Activated CD4-positive, alpha-beta T cell treated with anti-CD3 and anti-CD28 coated beads, Interleukin-2, amount 10 ng/mL, durations not matched to agents 24 days and 14 days (primary cell): ENCODE measurements at places on chromosomes 7 and 10. TPM values are rescaled to one million over a fixed set of nuclear protein-coding genes. Genes with fewer than 3 reads are reported as not detected.

Gene GPR141
- total RNA-seq = not detected in 2 replicates

Gene CFAP58
- total RNA-seq = 0.16 and 0.19 TPM in 2 replicates

Gene MAGI2
- total RNA-seq = 0.12 TPM in 2 replicates

Gene INSYN2A
- total RNA-seq = not detected in 2 replicates

Gene MYO3A
- not detected in 2 replicates for total RNA-seq

Gene ARHGEF5
- total RNA-seq = 8.7 and 9.4 TPM in 2 replicates

DNA sequence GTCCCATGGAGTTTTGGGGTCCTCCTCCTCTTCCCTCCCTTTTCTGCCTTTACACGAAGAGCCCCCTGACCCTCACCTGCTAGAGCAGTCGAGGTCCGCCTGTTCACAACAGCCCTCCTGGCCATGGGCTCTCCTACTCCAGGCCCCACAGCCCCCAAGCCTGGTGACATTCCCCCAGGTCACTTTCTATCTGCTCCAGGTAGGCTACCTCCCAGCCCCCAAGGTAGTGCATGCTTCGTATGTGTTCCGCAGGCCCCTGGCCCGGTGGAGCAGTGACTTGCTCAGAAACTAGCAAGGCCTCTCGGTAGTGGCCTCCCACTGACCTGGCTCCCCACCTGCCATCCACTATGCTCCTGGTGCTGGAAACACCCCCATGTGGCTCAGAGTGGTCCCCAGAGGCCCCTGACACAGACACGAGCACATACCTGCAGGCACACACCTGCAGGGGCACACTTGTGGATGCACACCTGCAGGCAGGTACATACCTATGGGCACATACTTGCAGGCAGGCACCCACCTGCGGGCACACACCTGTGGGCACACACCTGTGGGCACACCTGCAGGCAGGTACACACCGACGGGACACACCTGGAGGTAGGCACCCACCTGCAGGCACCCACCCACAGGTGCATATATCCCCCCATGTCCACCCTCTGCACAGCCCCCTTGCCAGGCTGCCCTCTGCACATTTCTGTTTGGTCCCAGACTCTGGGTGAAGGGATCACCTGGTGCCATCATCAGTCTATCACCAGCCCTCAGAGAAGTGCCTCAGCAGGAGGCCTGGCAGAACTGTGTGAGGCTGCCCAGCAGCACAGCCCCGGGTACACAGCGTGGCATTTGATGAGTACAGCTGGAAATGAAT lies 322.5 kb downstream of the PTPRN2 start:
- H3K27ac ChIP-seq = no peak overlapping the region
- no peaks in the 10 kb centered on the region for H3K36me3 ChIP-seq
- H3K27me3 ChIP-seq = no peaks in the 10 kb centered on the region
- no peaks in the 10 kb centered on the region for H3K4me1 ChIP-seq

GRCh38 chr10:42949287-42949686 lies 127.6 kb upstream of the RET start:
- DNase-seq = no peak
- H3K4me1 ChIP-seq = no peaks in the 10 kb centered on the region
- H3K27me3 ChIP-seq = peaks cover 15% of the 10 kb centered on the region
- H3K4me3 ChIP-seq = no peak overlapping the region
- no peaks in the 10 kb centered on the region for H3K36me3 ChIP-seq
- no peak overlapping the region for H3K27ac ChIP-seq

GRCh38 chr7:3650844-3651243 lies 349.8 kb downstream of the SDK1 start:
- no peaks in the 10 kb centered on the region for H3K4me1 ChIP-seq
- no peak overlapping the region for H3K4me3 ChIP-seq
- peaks cover 3% of the 10 kb centered on the region for H3K27me3 ChIP-seq
- H3K36me3 ChIP-seq = no peaks in the 10 kb centered on the region

DNA sequence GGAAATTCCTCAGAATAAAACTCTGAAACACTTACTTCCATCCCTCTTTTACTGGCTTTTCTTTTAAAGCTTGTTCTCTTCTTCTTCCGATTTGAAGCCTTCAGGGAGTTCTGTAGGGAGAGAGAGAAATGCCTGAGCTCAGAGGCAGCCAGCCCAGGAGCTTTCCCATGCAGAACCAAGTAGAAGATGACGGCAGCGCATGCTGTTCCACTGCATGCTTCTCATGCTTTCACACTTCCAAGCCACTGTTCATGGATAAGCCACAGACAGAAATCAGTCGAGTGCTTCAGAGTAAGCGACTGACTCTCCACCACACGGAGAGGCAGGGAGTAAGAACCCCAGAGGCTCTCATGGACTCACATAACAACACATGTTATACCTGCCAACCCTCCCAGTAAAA lies 237.3 kb downstream of the DGKI start:
- H3K36me3 ChIP-seq = no peaks in the 10 kb centered on the region
- no peaks in the 10 kb centered on the region for H3K4me1 ChIP-seq
- no peak overlapping the region for H3K27ac ChIP-seq
- DNase-seq = no peak
- H3K4me3 ChIP-seq = no peak overlapping the region
- H3K27me3 ChIP-seq = no peaks in the 10 kb centered on the region

- no peaks in the 10 kb centered on the region for H3K36me3 ChIP-seq
- peaks cover 14% of the 10 kb centered on the region for H3K4me1 ChIP-seq
- H3K27ac ChIP-seq = peak overlapping the region; percentile 32
- no peak overlapping the region for H3K4me3 ChIP-seq
- DNase-seq = peak; percentile 82
Measured at GRCh38 chr7:29285444-29285793, 90.8 kb downstream of the CHN2 start.

GRCh38 chr10:71269301-71270288 lies 49.5 kb upstream of the SLC29A3 start:
- no peak overlapping the region for H3K4me3 ChIP-seq
- H3K4me1 ChIP-seq = peaks cover 1% of the 10 kb centered on the region
- no peaks in the 10 kb centered on the region for H3K36me3 ChIP-seq
- H3K27me3 ChIP-seq = no peaks in the 10 kb centered on the region

- no peaks in the 10 kb centered on the region for H3K36me3 ChIP-seq
- H3K27ac ChIP-seq = no peak overlapping the region
- DNase-seq = peak; percentile 34
- H3K4me3 ChIP-seq = no peak overlapping the region
- no peaks in the 10 kb centered on the region for H3K27me3 ChIP-seq
- no peaks in the 10 kb centered on the region for H3K4me1 ChIP-seq
Measured at GRCh38 chr10:120741396-120741795, 109.8 kb upstream of the WDR11 start.

GRCh38 chr10:80579181-80579763 lies 41.6 kb downstream of the SH2D4B start:
- no peak overlapping the region for H3K4me3 ChIP-seq
- H3K27me3 ChIP-seq = peaks cover 25% of the 10 kb centered on the region
- H3K36me3 ChIP-seq = no peaks in the 10 kb centered on the region
- H3K27ac ChIP-seq = no peak overlapping the region

GRCh38 chr7:71630516-71630915 lies 498.6 kb downstream of the GALNT17 start:
- no peak overlapping the region for H3K27ac ChIP-seq
- H3K36me3 ChIP-seq = peaks cover 2% of the 10 kb centered on the region
- H3K4me3 ChIP-seq = no peak overlapping the region

- no peak for DNase-seq
- H3K27ac ChIP-seq = no peak overlapping the region
- H3K4me3 ChIP-seq = no peak overlapping the region
Measured at GRCh38 chr7:128867241-128867640, 4.6 kb downstream of the ATP6V1F start.
